ENCODE measurements at places on chromosomes 2 and 18.

- no peak for DNase-seq
Measured at GRCh38 chr2:6647046-6647445, 218.7 kb downstream of the CMPK2 start.

GRCh38 chr2:201685156-201685555, 13.3 kb downstream of the MPP4 start:
- no peak for DNase-seq

- no peak for DNase-seq
Measured at GRCh38 chr2:215793747-215794595, 219.4 kb downstream of the MREG start.

DNA sequence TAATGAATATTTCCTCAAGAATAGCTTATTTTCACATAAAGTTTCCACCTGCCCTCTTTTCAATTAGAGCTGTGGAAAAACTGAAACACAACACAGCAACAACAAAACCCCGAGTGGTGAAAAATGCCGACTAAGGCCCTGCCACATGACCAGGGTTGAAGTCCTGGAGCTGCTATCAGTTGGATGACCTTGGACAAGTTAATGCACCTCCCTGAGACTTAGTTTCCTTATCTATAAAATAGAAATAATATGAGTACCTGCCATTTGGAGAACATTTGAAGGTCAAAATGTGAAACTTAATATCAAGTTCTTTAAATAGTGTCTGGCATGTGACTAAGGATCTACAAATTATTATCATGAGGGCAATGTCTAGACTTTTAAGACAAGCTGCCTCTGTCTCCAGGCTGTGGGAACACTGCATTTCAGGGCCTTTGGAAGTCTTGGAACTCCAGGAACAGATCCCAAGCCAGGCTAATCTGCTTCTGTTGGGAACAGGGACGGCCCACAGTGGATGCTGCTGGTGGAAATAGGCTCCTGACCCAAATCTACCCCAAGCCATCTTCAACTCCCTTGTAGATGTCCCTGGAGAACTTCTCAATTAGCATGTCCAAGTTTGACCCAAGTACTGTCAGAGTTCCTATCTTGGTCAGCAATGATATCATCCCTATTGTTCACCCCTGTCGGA, 42.0 kb upstream of the TRIB2 start:
- no peak for DNase-seq

DNA sequence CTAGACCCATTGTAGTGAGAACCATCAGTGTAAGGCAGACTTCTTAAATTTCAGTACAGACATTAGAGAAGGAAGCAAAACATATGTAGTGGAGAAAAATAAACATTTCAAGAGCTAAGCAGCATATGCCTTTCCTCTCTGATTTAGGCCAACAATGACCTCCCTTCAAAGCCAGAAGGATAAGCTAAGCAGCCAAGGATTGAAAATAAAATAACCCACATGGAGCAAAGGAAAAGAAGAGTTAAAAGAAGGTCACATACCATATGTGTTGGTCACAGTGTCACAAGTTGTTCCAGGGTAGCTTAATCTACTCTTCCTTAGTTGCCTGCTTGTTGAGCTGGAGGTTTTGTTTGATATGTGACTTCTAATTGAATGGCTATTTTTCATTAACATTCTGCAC, 15.6 kb upstream of the LAMA1 start:
- DNase-seq, result no peak

- no peak for DNase-seq
Measured at GRCh38 chr2:24237313-24237712, 62.5 kb downstream of the FAM228A start.

DNA sequence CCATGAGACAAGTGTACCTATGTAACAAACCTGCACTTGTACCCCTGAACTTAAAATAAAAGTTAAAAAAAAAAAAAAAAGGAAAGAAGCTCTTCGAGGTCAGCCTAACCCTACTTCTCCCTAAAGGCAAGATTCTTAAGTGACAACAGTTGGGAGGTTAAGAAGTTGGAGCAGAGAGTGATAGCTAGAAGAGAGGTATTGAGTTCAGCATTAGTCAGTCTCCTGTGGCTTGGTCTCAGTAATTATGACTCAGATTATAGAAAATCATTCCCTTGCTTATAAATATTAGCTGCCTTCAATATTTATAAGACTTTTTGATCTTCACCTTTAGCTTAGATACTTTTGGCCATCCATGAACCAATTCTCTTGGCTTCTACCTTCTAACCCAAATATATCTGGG, 926.8 kb upstream of the SLC39A10 start:
- DNase-seq, result no peak

GRCh38 chr2:97967931-97968627, 27.7 kb downstream of the TMEM131 start:
- DNase-seq, result no peak

GRCh38 chr2:97844311-97844859, 131.0 kb downstream of the ZAP70 start:
- DNase-seq, result no peak

DNA sequence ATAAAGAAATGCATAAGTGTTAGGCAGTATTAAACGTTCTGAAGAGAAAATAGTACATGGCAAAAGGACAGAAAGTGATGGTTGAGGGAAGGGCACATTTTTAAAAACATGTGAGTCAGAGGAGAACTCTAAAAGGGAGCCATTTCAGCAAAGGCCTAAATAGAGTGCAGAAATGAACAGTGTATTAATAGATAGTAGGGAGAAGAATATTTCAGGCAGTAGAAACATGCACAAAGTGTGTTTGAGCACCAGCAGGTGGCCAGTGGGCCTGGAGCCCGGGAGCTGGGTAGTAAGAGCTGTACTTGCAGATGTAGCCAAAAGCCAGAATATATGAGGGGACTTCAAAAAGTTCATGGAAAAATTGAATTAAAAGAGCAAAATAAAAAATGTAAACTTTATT, 288.1 kb upstream of the FIGN start:
- no peak for DNase-seq

DNA sequence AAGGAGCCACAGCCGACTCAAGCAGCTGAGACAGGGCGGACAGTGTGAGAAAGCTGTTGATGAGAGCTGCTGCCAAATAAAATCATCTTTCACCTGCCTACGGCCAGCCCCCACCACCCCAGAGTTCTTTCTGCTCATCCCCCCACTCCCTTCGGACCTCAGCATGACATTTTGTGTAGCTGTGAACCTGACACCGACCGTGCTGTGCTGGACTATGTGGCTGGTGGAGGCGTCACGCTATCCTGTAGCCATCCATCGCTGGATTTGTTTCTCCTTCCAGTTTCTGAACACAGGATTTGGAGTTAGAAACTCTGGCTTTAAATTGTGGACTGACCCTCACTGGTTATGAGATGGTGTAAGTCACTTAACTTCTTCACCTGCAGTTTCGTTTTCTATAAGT, 317.3 kb downstream of the DCDC2C start:
- DNase-seq, result no peak

DNA sequence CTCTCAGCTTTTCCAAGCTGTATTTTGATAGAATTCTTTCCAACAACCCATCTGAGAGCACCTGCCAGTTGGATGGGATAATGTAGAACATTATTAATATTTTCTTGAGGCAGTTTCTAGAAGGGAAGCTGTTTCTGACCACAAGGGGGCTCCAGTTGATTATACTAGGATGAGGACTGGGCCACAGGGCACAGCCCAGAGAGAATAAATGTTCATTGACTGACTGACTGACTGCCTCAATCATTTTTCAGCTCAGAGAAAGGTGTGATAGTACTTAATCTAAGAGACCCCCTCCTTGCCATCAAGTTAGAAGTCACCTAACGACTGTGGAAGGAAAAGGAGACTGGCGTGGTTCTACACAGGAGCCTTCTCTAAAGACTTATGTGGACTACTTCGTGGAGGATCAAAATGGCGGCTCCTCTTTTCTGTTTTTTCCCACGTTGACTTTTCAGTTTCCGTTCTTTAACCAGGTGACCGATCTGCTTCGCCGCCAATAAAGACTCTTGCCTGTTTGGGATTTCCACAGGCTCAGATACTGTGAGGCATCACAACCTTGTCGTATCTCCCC, 31.9 kb upstream of the CREG2 start:
- peak; percentile 74 for DNase-seq

DNA sequence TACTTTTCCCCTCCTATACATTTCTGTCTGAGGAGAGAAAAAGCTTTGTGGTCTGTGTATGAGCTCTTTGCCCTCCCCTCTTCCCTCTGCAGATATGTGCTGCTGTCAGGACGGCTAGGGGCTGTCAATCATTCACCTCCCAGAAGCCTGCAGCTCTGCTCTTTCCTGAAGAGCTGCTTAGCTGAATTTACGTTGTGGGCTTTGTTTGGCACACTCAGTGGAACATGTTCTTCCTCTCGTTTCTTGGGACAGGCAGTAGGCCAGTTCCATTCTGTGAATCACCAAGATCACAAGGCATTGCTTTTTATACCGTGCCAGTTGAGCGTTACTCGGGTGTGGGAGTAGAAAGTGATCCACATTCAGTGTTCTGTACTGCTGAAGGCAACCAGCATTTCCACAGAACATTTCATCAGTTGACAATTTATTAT, 136.7 kb downstream of the LAMA3 start:
- DNase-seq, result no peak

- DNase-seq, result no peak
Measured at GRCh38 chr2:20149703-20150030, 75.3 kb downstream of the SDC1 start.

GRCh38 chr2:25332571-25332970, 9.2 kb downstream of the DNMT3A start:
- DNase-seq, result no peak

GRCh38 chr2:133977405-133977804, 276.5 kb upstream of the MGAT5 start:
- no peak for DNase-seq

DNA sequence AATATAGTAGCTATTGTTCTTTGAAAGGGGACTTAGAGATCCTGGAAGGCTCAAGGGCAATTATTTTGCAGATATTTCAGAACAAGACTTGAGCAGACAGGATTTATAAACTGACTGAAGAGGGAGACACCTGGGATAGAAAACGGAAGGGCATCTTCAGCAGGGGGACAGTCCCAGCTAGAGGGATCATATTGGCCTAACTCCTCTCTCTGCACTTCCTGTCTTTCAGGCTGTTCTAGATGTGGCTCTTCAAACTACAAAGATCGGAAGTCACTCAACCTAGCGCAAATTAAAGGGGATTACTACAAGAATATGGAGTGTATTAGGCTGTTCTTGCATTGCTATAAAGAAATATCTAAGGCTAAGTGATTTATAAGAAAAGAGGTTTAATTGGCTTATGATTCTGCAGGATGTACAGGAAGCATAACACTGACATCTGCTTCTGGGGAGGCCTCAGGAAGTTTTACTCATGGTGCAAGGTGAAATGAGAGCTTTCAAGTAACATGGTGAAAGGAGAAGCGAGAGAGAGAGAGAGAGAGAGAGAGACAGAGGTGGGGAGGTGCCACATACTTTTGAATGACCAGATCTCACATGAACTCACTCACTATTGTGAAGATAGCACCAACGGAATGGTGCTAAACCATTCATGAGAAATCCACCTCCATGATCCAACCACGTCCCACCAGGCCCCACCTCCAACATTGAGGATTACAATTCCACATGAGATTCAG, 5.3 kb upstream of the CTIF start:
- DNase-seq, result no peak

DNA sequence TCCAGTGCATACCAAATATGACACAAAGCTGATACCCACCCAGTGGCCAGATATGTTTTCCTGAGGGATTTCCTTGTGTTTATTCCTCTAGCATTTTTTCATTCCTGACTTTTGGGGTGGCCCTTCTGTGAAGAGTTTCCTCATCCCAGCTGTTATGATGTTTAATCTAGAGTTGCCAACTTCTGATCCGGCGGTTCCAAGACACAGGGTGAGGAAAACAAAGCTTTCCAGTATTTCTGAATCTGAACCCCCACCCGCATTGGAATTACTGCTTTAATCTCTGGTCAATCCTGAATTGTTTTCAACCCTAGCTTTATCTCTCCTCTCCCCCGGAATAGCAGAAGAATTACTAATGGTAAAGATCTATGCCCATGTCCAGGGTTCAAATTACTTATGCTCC, 39.2 kb upstream of the PNPT1 start:
- DNase-seq, result no peak

- DNase-seq, result no peak
Measured at GRCh38 chr2:43067254-43068040, 159.0 kb downstream of the ZFP36L2 start.

DNA sequence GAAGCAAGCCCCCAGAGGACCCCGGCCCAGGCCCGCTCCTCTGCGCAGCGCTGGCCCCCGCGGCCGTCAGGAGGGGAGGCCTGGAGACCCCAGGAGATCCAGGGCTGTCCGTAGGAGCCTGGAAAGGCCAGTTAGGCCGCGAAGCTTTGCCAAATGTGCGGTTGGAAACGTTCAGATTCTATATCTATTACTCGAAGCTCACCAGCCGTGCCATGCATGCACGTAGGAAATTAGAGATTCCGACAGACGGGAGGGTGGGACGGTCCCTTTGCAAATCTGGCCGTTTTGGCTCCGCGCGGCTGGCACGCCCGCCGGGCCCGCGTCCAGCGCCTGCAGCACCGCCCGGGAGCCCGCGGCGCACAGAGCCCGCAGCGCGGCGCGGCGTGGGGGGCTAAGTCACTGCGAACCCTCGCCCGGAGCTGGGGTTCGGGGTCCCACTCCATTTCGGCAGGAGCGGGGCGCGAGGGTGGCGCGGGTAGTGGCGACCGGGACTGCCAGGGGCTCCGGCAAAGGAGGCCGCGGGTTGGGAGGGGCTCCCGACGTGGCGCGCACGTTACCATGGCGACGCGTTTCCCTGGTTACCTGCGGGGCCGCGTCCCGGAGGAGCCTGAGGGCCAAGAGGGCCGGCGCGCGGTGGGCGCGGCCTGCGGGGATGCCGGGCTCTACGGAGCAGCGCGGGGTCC, 488.6 kb upstream of the SMIM21 start:
- DNase-seq, result no peak

GRCh38 chr2:111159641-111160040, 38.9 kb downstream of the BCL2L11 start:
- no peak for DNase-seq

DNA sequence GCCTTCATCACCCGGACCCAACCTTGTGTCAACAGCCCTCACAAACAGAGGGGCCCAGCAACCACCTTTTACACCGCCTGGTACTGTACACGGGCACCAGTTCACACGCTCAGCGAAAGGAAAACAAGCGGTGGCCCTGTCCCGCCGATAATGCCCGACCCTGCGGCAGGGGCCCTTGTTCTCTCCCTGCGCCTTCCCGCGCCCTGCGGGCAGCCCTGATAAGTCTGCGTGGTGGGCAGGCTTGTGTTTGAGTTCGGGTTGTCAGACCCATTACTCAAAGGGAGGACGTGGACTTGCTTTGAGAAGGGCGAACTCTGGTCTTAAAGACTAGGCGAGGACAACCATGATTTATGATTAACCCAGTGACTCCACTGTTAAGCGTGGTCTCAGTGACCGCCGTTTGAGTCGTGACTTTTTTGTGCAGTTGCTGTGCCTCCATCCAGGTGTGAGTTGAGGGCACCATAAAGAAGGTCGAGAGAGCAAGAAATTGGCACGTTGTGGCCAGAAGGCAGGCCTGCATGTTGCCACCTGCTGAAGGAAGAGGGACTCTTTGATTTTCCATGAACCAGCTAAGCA, 167.4 kb upstream of the GATA6 start:
- no peak for DNase-seq

- DNase-seq, result peak; percentile 53
Measured at GRCh38 chr2:19312949-19313348, 45.5 kb downstream of the OSR1 start.

All from NAMALWA (cell line).